ENCODE measurements at places on chromosomes 11 and 22.

DNA sequence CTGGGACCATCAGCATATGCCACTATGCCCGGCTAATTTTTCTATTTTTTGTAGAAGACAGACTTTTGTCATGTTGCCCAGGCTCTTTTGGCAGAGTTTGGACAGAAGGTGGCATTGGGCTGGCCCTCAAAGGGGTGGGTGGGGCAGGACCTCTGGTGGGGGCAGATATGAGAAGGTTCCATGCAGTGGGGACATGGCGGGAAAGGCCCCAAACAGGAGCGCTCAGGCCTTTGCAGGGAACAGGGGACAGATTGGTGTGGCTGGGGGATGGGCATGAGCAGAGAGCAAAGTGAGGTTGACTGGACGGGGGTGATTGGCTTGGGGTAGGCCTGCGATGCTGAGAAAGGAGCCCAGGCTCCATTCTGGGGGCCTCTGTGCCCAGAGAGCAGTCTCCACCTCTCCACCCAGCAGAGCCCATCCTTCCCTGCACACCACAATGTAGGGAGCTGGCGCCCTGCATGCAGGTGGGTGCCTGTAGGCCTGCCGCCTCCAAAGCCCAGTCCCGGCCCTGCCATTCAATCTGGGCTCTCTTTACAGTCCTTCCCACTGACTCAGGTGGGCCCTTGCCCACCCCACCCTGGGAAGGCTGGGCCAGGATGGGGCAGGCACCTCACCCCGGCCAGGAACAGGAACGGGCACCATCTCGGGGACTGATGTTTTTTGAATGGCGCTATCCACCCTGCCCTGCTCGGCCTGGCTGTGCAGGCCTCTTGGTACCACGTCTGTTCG is 98.7 kb downstream of the MORC2 start:
- no peak for DNase-seq

GRCh38 chr22:39938509-39939111 is 21.6 kb upstream of the TMA7B start:
- DNase-seq, result no peak

GRCh38 chr11:62705880-62706849 is 1.1 kb downstream of the BSCL2 start:
- peak; percentile 91 for DNase-seq

- DNase-seq, result no peak
These were observed 10.0 kb upstream of the CCDC83 start for GRCh38 chr11:85845124-85845631.

DNA sequence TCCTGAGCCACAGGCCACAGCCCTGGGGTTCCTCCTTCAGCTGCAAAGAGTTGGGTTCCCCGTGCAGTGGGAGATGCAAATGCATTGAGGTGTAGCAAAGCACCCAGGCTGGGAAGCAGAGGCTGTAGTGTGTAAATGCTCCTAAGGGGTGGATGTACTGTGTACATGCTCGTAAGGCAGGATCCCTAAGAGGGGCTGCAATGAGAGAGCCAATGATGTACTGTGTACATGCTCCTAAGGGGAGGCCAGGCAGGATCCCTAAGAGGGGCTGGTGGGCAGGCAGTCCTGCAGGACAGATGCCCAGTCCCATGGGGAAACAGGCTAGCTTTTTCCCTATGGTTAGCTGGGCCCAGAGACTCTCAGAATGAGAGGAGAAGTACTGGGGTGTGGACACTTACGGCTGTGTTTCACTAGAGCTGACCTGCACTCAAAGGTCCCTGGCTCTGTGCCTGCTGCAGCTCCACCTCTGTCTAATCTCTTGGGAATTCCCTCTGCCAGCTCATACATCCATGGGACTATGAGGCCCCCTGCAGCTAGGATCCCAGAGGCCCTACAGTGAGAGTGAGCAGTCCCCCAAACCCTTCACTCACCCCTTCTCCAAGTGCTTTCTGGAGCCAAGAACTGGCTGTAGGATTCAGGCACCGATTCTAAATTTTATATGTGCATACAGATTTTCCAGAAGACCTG is 261.9 kb upstream of the LUZP2 start:
- no peak for DNase-seq

- no peak for DNase-seq
These were observed 79.2 kb upstream of the WNT11 start for GRCh38 chr11:76285397-76286104.
